Osteoblast (primary cell): ENCODE measurements at places on chromosomes 2 and 18. TPM values are rescaled to one million over a fixed set of nuclear protein-coding genes. Genes with fewer than 3 reads are reported as not detected.

The REG3A gene
- total RNA-seq: not detected in 2 replicates

The POTEC gene
- total RNA-seq: 0.29 and 0.36 TPM in 2 replicates

DNA sequence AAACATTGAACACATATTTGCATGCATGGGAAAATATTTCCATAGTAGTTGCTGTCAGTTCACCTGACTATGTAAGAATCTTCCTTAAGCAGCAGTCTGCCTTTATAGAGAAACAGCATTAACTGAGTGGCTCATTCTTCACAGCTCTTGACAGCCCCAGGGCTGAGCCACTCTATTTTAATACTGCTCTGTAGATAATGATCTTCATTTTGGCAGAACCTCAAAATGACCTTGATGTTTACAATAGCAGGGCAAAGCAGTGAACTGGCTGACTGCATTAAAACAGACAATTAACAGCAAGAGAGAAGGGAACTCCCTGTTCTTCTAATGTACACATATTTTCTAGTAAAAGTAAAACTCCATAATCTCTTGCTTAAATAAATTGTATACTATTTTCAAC lies 580.6 kb upstream of the SOX11 start:
- no peak for DNase-seq

GRCh38 chr18:43931439-43931838 lies 654.1 kb upstream of the SYT4 start:
- no peak for DNase-seq

DNA sequence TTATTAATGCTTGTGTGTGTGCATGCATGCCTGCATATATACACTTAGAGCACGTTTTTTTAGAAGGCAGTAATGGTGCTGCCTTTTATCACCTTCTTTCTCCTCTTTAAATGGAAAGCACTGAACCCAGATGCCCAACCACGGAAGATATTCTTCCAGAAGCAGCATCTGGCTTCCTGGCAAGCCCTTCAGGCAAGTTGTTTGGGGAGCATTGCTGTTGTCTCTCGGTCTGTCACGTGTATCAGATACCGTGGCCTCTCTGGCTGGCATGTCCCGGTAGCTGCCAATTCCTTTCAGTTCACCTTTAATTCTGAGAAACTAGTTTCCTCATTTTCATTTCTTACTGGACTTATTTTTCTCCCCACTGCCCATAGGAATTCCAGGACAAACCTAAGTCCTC lies 587.8 kb downstream of the ARHGAP15 start:
- DNase-seq: no peak

DNA sequence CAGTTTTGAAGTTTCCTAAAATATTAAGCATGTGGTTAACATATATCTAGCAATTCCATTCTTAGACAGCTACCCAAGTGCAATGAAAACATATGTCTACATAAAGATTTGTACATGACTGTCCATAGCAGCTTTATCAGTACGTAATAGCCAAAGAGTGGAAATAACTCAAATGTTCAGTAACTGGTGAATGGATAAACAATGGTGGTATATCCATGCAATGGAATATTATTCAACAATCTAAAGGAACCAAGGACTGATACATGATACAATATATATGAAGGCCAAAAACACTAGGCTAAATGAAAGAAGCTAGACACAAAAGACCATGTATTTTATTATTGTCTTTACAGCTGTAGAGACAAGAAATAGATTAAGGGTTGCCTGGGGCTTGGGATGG lies 361.4 kb downstream of the ALK start:
- no peak for DNase-seq

- no peak for DNase-seq
Measured at GRCh38 chr18:74724186-74724585, 126.5 kb downstream of the ZNF407 start.

The GPR75 gene
- 1.8 and 2.2 TPM in 2 replicates for total RNA-seq

- no peak for DNase-seq
Measured at GRCh38 chr18:35968278-35968880, 4.1 kb upstream of the RMP24 start.

The CNNM4 gene
- total RNA-seq: 5.0 and 5.1 TPM in 2 replicates

DNA sequence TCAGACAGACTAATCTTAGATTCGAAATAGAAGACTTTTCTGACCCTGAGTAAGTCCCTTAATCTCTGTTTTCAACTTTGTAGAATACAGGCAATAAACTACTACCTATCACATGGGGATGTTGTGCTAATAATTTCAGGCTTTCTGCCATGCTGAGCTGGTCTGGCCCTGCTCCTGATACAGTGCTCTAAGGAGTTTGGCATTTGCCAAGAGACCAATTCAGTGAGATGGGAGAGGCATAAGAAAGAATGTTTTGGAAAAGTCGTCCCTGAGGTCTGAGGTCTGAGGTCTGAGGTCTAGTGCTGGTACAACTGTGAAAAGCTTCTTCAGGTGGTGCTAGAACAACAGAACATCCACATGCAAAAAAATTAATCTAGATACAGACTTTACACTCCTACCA lies 35.9 kb upstream of the SP3 start:
- DNase-seq: no peak

- DNase-seq: peak; percentile 81
Measured at GRCh38 chr2:237122214-237122666, 36.6 kb downstream of the COPS8 start.

DNA sequence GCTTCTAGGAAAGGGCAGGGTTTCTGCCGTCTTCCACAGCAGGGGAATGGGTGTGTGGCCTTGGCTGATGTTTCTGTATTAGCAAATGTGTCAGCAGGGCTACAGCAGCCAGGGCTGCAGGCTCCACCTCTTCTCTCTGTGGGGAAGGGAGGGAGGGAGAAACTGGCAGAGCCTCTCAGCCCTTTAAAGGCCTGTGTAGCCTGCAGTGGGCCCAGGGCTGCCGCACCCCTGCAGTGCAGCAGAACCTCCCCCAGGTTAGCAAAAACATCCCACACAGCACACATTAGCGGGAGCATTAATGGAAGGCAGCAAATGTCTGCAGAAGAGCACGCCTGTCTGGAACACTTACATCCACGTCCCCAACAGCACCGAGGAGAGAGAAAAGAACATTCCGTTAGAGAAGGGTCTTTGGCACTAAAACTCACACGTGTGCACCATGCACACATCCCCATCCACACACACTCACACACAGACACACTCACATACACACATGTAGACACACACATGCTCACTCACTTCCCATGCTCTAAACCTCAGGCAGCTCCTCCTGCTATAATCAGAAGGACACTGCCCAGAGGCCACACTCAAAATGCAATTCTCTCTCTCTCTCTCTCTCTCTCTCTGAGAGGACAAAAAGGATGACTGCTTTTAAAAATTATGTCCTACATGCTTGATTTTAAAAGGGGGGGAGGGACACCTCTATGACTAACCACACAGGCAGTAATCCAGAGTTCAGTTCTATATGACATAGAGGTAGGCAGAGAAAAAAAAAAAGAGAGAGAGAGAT lies 24.1 kb downstream of the MRPL35 start:
- peak; percentile 83 for DNase-seq

DNA sequence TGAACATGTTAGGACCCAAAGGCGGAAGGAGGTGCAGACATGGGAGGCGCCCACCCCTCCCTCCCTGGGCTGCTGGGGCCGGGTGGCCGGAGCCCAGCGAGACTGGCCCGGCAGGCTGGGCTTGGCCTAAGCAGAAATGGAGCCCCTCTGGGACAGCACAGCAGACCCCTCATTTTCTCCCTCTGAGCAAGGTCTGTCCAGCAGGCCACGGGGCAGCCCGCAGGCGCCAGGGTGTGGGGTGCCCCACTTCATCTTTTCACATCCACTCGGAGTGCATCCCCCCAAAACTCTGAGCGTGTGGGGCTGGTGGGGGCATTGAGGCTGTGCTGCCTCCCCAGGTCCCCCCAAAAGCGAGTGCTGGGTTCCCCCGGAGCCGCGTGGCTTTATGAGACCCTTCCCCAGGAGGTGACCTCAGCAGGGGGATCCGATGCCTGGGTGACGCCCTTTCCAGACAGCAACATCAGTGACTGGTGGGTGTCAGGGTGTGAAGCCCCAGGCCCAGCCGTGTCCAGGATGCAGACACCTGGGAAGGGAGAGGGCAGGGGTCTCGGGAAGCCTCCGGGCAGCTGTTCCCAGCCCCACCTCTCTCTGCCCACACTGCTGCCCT lies 36.7 kb upstream of the GPC1 start:
- DNase-seq: peak; percentile 44

DNA sequence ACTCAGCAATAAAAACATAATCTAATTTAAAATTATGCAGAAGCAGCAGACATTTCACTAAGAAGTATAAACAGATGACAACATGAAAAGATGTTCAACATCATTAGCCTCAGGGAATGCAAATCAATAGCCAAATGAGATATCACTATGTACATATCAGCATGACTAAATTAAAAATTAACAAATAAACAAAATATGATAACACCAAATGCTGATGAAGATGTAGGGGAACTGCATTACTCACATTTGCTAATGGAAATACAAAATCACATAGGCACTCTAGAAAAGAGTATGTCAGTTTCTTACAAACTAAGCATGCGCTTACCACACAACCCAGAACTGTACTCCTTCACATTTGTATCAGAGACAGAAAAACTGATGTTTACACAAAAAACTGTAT lies 487.2 kb upstream of the REG3G start:
- no peak for DNase-seq

GRCh38 chr2:137220438-137220993 lies 455.2 kb downstream of the THSD7B start:
- DNase-seq: no peak

The EFR3B gene
- 0.72 and 0.88 TPM in 2 replicates for total RNA-seq

GRCh38 chr2:70886541-70886987 lies 49.1 kb upstream of the ATP6V1B1 start:
- peak; percentile 11 for DNase-seq

DNA sequence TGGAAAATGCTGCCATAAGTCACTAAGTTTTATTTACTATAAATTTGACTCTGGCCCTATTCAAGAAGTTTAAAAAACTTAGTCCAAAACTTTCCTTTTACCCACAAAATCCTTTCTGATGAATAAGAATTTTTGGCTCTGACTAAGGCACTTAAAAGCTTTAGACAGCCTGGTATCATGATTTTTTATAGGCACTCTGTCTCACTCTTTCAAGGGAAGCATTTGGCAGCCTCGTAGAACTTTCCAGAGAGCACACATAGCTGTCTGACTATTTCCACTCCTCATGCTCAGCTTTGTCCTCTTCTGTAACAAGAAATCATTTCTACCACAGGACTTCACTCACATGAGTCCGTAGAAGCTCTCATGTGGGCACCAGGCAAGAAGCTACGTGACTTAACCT lies 32.3 kb upstream of the XDH start:
- DNase-seq: peak; percentile 67

The ALPP gene
- not detected in 2 replicates for total RNA-seq

The GALNT1 gene
- 775 and 796 TPM in 2 replicates for total RNA-seq

DNA sequence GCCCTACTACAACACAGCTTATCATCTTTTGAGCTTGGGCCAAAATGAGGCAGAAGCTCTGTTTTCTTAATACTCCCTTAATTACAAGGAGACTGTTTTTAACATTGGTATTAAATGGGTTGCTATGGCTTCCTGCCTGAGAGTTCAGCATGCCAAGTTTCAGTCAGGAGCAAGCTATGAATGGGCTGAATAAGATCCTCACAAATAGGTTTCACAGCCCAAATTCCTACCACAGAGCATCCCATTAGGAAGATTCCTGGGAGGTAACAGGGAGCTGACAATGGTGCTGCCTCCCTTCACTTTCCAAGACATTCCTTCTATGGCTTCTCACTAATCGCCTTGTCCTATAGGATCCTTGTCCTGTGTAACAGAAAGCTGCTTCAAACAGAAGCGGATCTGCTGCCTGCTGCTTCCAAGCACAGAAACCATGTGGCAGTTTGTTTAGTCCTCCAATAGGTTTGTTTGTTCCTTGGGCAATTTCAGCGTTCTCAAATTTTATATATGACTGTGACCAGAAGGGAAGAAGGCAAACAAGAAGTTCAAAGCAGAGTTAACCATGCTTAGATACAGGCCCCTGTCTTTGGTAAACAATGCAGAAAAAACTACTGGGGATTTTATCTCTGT lies 70.9 kb downstream of the NCKAP5 start:
- DNase-seq: no peak

The OSBPL1A gene
- total RNA-seq: 51.8 and 53.3 TPM in 2 replicates

DNA sequence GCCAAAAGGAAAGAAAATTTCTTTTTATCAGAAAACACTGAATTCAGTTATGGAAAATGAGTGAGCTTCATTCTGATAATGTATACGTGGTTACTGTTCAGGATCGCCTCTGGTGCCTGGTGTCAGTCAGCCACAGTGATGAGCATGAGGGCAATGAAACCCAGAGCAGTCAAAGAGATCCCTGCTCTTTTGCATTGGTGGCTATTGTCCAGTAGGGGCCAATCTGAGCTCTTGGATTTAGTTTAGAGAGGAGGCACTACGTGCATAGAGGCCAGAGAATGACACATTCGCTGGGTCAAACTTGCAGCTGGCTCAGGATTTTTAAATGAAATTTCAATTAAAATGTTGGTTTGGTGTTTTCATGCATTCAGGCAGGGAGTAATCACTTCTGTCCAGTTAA lies 522.9 kb downstream of the TMEM182 start:
- no peak for DNase-seq

DNA sequence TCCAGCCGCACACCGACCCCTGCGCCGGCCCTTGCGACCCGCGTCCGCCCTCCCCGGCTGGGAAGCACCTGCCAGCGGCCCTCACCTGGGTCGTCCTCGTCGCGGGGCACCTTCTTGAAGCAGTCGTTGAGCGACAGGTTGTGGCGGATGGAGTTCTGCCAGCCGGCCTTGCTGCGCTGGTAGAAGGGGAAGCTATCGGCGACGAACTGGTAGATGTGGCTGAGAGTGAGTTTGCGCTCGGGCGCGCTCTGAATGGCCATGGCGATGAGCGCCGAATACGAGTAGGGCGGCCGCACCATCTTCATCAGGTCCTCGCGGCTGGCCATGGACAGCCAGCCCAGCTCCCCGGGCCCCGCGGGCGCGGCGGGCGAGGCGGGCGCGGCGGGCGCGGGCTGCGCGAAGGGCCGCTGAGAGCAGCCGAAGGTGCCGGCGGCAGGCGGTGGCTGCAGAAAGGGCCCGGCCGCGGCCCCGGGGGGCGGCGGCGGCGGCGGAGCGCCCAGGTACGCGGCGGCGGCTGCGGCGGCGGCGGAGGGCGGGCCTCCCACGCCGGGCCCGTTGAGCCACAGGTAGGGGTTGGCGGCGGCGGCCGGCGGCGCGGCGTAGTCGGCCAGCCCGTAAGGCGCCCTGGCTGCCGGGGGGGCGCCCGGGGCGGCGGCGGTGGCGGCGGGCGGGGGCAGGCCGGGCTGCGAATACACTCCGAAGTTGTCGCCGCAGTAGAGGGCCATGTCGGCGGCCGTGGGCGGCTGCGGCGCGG lies 505 bp downstream of the FOXI3 start:
- no peak for DNase-seq

The SULT1C4 gene
- not detected in 2 replicates for total RNA-seq

- DNase-seq: peak; percentile 3
Measured at GRCh38 chr2:174914853-174915760, 90.1 kb downstream of the CHN1 start.

DNA sequence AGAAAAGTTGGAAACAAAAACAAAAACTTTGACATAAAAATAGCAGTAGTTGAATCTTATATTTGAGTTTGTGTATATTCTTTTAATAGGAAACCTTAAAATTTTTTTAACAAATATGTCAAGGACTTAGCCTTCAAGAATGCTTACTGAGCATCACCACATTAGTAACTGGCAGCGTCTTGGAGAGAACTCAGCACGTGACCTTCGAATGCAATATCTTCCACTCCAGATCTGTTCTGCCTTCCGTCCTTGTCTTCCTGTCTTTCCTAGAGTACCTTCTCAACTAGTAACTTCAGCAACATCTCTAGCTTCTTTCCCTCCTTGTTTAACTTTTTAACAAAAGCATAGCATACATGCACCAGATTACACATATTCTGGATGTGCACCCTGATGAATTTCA lies 972 bp downstream of the RSAD2 start:
- no peak for DNase-seq
